Gastroesophageal sphincter (tissue), 4 donors: ENCODE measurements at places on chromosomes 7 and 10.
A peak's percentile ranks its signal among the peaks of the same experiment; 100 is the strongest.

DNA sequence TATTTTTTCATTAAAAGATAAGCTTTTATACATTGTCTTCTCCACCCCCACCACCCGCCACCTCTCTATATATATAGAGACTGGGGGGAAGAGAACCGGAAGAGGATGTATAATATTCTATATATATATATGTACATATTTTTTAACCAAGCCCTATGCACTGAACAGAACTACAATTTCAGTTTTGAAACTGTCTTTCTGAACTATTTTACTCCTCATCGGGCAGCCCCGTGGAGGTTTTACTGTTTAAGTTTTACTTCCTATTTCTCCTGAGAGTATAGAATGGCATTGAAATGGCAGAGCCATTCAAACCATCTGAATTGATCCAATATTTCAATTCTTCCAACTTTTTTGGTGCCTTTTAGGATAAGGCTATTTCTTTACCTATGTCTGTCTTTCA, 1047.1 kb downstream of the NRG3 start:
- no peaks in the 10 kb centered on the region for H3K27me3 ChIP-seq
- peaks cover 7% of the 10 kb centered on the region for H3K4me1 ChIP-seq
- H3K36me3 ChIP-seq: no peaks in the 10 kb centered on the region
- no peak for ATAC-seq

DNA sequence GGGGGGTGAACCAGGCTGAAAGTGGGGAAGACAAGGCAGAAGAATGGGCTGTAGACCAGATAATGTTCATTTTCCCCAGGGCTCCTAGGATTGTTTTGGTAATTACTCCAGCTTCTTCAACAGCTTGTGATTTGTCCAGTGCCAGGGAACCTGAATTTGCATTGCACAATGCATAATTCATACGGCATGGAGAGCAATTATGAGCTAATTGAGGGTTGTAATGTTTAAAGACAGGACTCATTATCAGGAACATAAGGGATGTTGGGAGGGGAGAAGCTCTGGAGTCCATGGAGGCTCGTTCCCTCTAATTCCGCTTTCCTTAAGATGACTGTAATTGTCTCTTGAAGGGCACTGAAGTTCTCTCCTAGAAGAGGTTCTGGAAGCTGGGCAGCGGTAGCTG, 405.0 kb upstream of the ZMIZ1 start:
- H3K36me3 ChIP-seq: no peaks in the 10 kb centered on the region
- no peaks in the 10 kb centered on the region for H3K4me1 ChIP-seq
- no peak overlapping the region for H3K27ac ChIP-seq
- no peak for ATAC-seq

DNA sequence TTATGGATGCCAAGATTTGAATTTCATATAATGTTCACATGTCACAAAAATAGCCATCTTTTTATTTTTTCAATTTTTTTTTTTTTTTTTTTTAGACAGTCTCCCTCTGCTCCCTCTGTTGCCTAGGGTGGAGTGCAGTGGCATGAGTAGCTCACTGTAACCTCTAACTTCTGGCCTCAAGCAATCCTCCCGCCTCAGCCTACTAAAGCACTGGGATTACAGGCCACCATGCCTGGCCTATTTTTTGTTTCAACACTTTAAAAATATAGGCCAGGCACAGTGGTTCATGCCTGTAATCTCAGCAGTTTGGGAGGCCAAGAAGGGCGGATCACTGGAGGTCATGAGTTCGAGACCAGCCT, 246.3 kb downstream of the SKIDA1 start:
- H3K4me1 ChIP-seq: no peaks in the 10 kb centered on the region
- no peaks in the 10 kb centered on the region for H3K36me3 ChIP-seq
- no peaks in the 10 kb centered on the region for H3K27me3 ChIP-seq

DNA sequence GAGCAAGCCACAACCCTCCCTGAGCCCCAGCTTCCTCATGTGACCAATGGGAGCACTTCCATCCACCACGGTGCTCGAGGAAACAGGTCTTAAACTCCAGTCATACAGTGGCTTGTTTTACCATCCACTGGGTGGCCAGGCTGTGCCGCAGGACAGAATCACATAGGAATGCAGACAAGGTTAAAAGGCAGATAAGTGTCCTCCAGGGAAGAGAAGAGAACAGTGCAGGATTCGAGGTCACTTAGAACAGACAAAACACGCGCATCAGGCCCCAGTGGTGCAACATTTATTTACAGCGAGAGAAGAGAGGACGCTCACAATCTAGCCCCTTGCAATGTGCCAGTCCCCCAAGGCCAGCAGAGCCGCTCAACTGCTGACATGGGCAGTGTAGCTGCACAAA, 92.8 kb downstream of the TMEM130 start:
- no peak overlapping the region for H3K27ac ChIP-seq
- no peaks in the 10 kb centered on the region for H3K36me3 ChIP-seq
- no peak overlapping the region for H3K4me3 ChIP-seq
- no peak for ATAC-seq

DNA sequence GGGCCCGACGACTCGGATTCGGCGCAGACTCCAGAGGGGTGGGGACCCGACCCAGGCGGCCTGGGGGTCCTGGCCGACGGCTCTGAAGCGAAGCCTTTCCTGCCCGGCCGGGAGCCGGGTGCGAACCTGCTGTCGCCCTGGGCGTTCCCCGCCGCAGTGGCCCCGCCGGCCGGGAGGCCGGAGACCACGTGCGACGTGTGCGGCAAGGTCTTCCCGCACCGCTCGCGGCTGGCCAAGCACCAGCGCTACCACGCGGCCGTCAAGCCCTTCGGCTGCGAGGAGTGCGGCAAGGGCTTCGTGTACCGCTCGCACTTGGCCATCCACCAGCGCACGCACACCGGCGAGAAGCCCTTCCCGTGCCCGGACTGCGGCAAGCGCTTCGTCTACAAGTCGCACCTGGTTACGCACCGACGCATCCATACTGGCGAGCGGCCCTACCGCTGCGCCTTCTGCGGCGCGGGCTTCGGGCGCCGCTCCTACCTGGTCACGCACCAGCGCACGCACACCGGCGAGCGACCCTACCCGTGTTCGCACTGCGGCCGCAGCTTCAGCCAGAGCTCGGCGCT, 15.4 kb downstream of the ZNF316 start:
- H3K4me3 ChIP-seq: no peak overlapping the region
- no peaks in the 10 kb centered on the region for H3K27me3 ChIP-seq
- no peak overlapping the region for H3K27ac ChIP-seq
- no peaks in the 10 kb centered on the region for H3K4me1 ChIP-seq

DNA sequence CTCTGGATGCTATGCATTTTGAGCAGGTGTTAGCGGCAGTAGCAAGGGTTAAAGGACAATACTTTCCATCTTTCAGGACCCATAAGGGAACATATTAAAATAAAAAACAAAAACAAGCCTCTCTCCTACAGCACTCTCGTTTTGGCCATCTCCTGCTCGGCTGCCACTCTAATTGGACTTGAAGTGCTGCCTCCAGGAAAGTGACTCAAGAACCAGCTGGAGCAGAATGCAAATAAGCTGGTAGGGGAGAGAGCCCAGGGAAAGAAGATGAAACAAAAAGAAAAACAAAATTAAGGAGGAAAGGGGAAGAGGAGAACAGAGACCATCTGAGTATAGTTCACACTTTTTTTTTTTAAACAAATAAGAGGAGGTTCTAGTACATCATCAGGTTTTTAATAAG, 65.6 kb downstream of the HBP1 start:
- H3K27ac ChIP-seq: no peak overlapping the region
- H3K27me3 ChIP-seq: no peaks in the 10 kb centered on the region
- H3K36me3 ChIP-seq: peaks cover 21% of the 10 kb centered on the region
- H3K4me3 ChIP-seq: no peak overlapping the region
- no peak for ATAC-seq

DNA sequence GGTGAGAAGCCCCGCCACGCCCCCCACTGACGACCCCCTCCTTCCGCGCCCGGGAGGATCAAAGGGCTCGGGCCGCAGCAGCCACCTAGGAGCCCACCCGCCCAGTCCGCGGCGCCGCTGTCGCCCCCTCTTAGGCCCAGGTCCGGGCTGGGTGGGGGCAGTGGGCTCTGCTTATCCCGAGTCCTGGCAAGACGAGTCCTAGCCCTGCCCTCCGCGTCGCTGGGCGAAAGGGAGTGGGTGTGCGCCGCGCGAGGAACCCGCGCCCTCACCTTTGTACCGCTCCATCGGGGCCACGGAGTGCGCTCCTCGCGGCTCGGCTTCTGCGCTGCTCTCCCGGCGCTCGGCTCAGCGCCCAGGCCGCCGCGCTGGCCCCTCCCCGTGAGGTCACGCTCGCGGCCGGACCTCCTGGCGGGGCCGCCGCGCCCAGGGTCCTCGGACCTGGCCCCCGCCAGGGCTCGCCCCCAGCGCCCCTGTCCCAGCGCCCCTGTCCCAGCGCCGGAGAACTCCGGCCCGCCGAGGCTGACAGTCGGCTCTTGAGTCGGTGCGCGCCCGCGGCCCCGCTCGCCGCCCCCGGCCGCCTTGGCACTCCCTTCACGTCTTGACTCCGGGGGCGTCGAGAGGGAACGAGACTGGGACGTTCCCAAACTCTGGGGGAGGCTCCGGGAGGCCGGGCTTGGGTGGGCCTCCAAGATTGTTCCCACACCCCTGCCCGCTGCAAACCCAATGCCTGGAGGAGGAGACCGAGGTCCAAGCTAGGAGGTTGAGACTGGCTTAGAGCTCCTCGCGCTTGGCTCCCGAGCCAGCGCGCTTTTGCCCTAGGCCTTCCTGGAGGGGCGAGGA, at the start of gene AFAP1L2:
Gene AFAP1L2, minus strand, starts transcription at position 332 of the 840 bp plus-strand sequence. Its CDS starts 47 bp downstream, at position 285.
- peaks cover 26% of the 10 kb centered on the region for H3K27me3 ChIP-seq
- no peaks in the 10 kb centered on the region for H3K36me3 ChIP-seq
- ATAC-seq: peak; percentile 75
- peak within 1 kb of the TSS; percentile 42 for H3K4me3 ChIP-seq
- H3K27ac ChIP-seq: peak within 1 kb of the TSS; percentile 77
- no peaks in the 10 kb centered on the region for H3K4me1 ChIP-seq

- no peak overlapping the region for H3K27ac ChIP-seq
- no peak overlapping the region for H3K4me3 ChIP-seq
- H3K4me1 ChIP-seq: no peaks in the 10 kb centered on the region
- no peaks in the 10 kb centered on the region for H3K36me3 ChIP-seq
- H3K27me3 ChIP-seq: no peaks in the 10 kb centered on the region
- peak; percentile 74 for ATAC-seq
Measured at GRCh38 chr7:131157530-131158243, 170.0 kb upstream of the MKLN1 start.

- H3K4me3 ChIP-seq: no peak overlapping the region
- peak overlapping the region; percentile 61 for H3K27ac ChIP-seq
- no peaks in the 10 kb centered on the region for H3K27me3 ChIP-seq
- H3K36me3 ChIP-seq: no peaks in the 10 kb centered on the region
Measured at GRCh38 chr10:76444034-76444800, 1012.8 kb downstream of the LRMDA start.

DNA sequence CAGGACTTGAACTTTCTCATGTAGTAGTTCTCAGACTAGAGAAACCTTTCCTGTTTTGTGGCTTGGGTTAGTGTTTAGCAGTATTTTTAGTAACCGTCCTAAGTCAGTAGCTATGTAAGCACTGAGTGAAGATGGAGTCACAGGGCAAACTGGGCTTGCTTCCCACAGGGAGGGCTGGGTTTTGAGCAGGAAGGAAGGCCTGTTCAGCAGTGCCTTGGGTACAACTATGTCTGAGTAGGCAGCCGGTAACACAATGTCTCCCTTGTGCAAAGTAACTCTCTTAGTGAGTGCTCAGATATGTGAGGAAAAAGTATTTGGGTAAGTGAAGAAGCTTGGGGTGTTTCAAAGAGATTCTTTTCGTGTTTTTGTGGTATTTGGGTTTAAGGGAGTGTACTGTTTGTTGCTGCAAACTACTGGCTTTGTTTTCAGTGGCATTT, 96.4 kb downstream of the CCSER2 start:
- no peaks in the 10 kb centered on the region for H3K27me3 ChIP-seq
- peak overlapping the region; percentile 33 for H3K4me3 ChIP-seq
- peak; percentile 99 for ATAC-seq
- peaks cover 3% of the 10 kb centered on the region for H3K4me1 ChIP-seq
- H3K27ac ChIP-seq: peak overlapping the region; percentile 91

GRCh38 chr7:88216276-88216675, 3.6 kb downstream of the SRI start:
- H3K4me3 ChIP-seq: no peak overlapping the region
- H3K36me3 ChIP-seq: peaks cover 58% of the 10 kb centered on the region
- H3K27ac ChIP-seq: no peak overlapping the region
- peaks cover 44% of the 10 kb centered on the region for H3K4me1 ChIP-seq

- H3K4me1 ChIP-seq: peaks cover 12% of the 10 kb centered on the region
- peak overlapping the region; percentile 52 for H3K27ac ChIP-seq
- ATAC-seq: peak; percentile 93
- peak overlapping the region; percentile 28 for H3K4me3 ChIP-seq
Measured at GRCh38 chr10:73940634-73941221, 29.8 kb downstream of the PLAU start.

- no peak overlapping the region for H3K27ac ChIP-seq
- H3K36me3 ChIP-seq: no peaks in the 10 kb centered on the region
Measured at GRCh38 chr10:130747946-130748345, 563.6 kb downstream of the TCERG1L start.

GRCh38 chr7:46681865-46682503, 760.9 kb upstream of the IGFBP3 start:
- H3K4me3 ChIP-seq: no peak overlapping the region
- H3K27me3 ChIP-seq: no peaks in the 10 kb centered on the region
- no peak overlapping the region for H3K27ac ChIP-seq
- no peaks in the 10 kb centered on the region for H3K4me1 ChIP-seq

- no peak overlapping the region for H3K4me3 ChIP-seq
- ATAC-seq: no peak
- H3K27me3 ChIP-seq: no peaks in the 10 kb centered on the region
- peaks cover 13% of the 10 kb centered on the region for H3K4me1 ChIP-seq
Measured at GRCh38 chr7:131649879-131650278, 93.5 kb upstream of the PODXL start.

- H3K36me3 ChIP-seq: no peaks in the 10 kb centered on the region
- no peak overlapping the region for H3K27ac ChIP-seq
- no peaks in the 10 kb centered on the region for H3K4me1 ChIP-seq
- H3K27me3 ChIP-seq: no peaks in the 10 kb centered on the region
- no peak overlapping the region for H3K4me3 ChIP-seq
- ATAC-seq: no peak
Measured at GRCh38 chr7:86953219-86953618, 106.2 kb downstream of the ELAPOR2 start.

DNA sequence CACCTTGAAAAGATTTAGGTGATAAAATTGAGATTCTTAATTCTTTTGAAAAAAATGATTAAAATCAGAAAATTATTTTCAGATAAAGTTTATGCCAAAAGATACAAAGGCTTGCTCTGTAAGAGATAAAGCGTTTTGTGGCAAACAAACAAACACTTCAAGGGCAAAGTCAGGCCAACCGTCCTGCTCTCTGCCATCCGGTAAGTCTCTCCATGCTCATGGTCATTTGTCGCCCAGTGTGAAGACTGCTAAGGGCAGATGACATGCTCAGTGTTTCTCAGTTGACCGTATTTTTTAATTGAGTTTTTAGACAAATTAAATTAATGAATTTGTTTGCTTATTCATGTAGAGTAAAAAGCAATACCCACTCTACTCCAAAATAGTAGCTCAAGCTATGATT, 60.0 kb downstream of the PTPRE start:
- no peak overlapping the region for H3K4me3 ChIP-seq
- peaks cover 7% of the 10 kb centered on the region for H3K27me3 ChIP-seq
- no peak for ATAC-seq
- H3K4me1 ChIP-seq: no peaks in the 10 kb centered on the region
- H3K27ac ChIP-seq: no peak overlapping the region

- no peak for ATAC-seq
- H3K4me1 ChIP-seq: peaks cover 15% of the 10 kb centered on the region
- no peaks in the 10 kb centered on the region for H3K27me3 ChIP-seq
- no peak overlapping the region for H3K27ac ChIP-seq
Measured at GRCh38 chr7:102093599-102094315, 192.9 kb upstream of the SH2B2 start.

- no peaks in the 10 kb centered on the region for H3K4me1 ChIP-seq
- peaks cover 6% of the 10 kb centered on the region for H3K36me3 ChIP-seq
Measured at GRCh38 chr7:37098762-37099161, 349.9 kb downstream of the ELMO1 start.

GRCh38 chr10:47023237-47024045, 112.2 kb downstream of the PTPN20 start:
- peak overlapping the region; percentile 43 for H3K27ac ChIP-seq
- no peak overlapping the region for H3K4me3 ChIP-seq
- no peaks in the 10 kb centered on the region for H3K36me3 ChIP-seq
- no peaks in the 10 kb centered on the region for H3K27me3 ChIP-seq
- ATAC-seq: no peak
